B cell (primary cell): ENCODE measurements at places on chromosomes 2 and 18. TPM values are rescaled to one million over a fixed set of nuclear protein-coding genes. Genes with fewer than 3 reads are reported as not detected.
A peak's percentile ranks its signal among the peaks of the same experiment; 100 is the strongest.

The MBOAT2 gene
- total RNA-seq = 1.3 and 4.7 TPM in 2 replicates

The KYNU gene
- total RNA-seq = 46.2 and 50.4 TPM in 2 replicates

DNA sequence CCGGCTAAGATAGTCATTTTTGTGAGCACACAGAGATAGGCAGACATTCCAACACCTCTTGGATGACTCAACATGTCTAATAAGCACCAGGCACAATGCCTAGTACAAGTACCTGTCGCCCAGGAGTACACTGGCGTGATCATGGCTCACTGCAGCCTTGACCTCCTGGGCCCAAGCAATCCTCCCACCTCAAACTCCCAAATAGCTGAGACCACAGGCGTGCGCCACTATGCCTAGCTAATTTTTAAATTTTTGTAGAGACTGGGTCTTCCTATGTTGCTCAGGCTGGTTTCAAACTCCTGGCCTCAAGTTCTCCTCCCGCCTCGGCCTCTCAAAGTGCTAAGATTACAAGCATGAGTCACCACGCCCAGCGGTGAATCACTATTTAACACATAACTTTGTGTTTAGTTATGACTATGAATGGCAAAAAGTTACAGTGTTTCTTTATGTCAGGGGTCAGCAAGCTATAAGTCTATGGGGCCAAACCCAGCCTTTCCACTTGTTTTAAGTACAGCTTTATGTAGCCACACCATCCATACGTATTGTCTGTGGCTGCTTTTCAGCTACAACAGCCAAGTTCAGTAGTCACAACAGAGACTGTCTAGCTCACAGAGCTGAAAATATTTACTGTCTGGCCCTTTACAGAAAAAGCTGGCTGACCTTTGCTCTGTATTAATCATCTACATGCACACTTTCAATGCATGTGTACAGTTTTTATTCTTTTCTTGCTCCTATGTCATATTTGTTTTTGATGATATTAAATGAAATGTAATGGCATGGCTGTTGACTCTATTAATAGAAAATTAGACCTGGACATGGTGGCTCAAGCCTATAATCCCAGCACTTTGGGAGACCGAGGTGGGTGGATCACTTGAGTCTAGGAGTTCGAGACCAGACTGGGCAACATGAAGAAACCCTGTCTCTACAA, 18.7 kb downstream of the ORC2 start:
- no peaks in the 10 kb centered on the region for H3K4me1 ChIP-seq
- H3K36me3 ChIP-seq = peaks cover 55% of the 10 kb centered on the region
- H3K27me3 ChIP-seq = no peaks in the 10 kb centered on the region
- no peak for DNase-seq

- H3K27ac ChIP-seq = peak overlapping the region; percentile 57
- peaks cover 54% of the 10 kb centered on the region for H3K4me1 ChIP-seq
These were observed 29.1 kb downstream of the TMEM131 start for GRCh38 chr2:97966545-97967215.

The KCNG2 gene
- not detected in 2 replicates for total RNA-seq

The EMILIN2 gene
- 48.2 and 52.7 TPM in 2 replicates for total RNA-seq

DNA sequence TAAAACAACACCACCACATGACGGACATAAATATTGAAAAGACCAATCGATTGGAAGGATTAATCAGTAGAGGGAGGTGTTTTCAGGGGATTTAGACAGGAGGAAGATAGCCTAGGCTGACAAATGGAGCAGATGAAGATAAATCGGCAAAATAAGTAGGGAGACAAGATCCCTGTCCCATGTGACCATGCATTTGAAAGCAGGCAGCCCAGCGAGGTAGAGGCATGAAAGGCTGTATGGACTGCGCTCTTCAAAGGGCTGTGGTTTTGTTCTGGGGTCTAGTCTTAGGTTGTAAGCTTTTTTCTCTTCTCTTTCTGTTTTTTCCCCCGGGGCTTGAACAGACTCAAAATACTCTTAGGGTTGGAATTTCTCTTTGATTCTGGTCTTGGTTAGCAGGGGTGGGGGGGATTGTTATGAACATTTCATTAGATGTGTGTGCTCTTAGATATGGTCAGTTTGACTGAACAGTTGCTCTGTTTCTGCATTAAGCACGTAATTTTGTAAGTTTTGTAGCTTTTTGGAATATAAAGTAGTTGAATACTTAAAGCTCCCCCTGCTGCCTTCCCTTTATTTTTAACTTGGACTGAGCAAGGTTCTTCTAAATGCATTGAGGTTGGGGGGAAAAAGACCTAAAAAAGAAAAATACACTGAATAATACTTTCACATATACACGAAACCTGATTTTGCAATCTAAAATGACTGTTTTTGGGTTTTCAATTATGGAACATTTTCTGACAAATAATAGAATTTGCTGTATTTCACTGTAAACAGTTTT, 32.2 kb downstream of the ZNF532 start:
- peak overlapping the region; percentile 70 for H3K27ac ChIP-seq
- H3K27me3 ChIP-seq = no peaks in the 10 kb centered on the region
- no peak overlapping the region for H3K4me3 ChIP-seq

- H3K4me3 ChIP-seq = no peak overlapping the region
- peak overlapping the region; percentile 73 for H3K27ac ChIP-seq
- H3K4me1 ChIP-seq = peaks cover 46% of the 10 kb centered on the region
These were observed 59.1 kb downstream of the ARL4C start for GRCh38 chr2:234437642-234438304.

- H3K4me1 ChIP-seq = no peaks in the 10 kb centered on the region
- H3K4me3 ChIP-seq = no peak overlapping the region
- H3K36me3 ChIP-seq = no peaks in the 10 kb centered on the region
- no peak for DNase-seq
These were observed 79.3 kb upstream of the GLI2 start for GRCh38 chr2:120656273-120656950.

GRCh38 chr2:237131749-237132533, 46.3 kb downstream of the COPS8 start:
- H3K4me1 ChIP-seq = no peaks in the 10 kb centered on the region
- no peak overlapping the region for H3K27ac ChIP-seq
- no peak for DNase-seq
- H3K36me3 ChIP-seq = no peaks in the 10 kb centered on the region

The CNTNAP5 gene
- not detected in 2 replicates for total RNA-seq

- H3K27ac ChIP-seq = no peak overlapping the region
- no peak overlapping the region for H3K4me3 ChIP-seq
- no peaks in the 10 kb centered on the region for H3K36me3 ChIP-seq
These were observed 14.2 kb upstream of the GAL3ST2 start for GRCh38 chr2:241762321-241762932.

The ROCK1 gene
- 102 and 103 TPM in 2 replicates for total RNA-seq

The MYO5B gene
- total RNA-seq = 0.24 and 0.30 TPM in 2 replicates

GRCh38 chr18:42758852-42759251, 356.6 kb downstream of the RIT2 start:
- no peak for DNase-seq
- no peaks in the 10 kb centered on the region for H3K36me3 ChIP-seq
- H3K27ac ChIP-seq = no peak overlapping the region
- no peaks in the 10 kb centered on the region for H3K4me1 ChIP-seq

The DNPEP gene
- total RNA-seq = 91.1 and 91.7 TPM in 2 replicates

DNA sequence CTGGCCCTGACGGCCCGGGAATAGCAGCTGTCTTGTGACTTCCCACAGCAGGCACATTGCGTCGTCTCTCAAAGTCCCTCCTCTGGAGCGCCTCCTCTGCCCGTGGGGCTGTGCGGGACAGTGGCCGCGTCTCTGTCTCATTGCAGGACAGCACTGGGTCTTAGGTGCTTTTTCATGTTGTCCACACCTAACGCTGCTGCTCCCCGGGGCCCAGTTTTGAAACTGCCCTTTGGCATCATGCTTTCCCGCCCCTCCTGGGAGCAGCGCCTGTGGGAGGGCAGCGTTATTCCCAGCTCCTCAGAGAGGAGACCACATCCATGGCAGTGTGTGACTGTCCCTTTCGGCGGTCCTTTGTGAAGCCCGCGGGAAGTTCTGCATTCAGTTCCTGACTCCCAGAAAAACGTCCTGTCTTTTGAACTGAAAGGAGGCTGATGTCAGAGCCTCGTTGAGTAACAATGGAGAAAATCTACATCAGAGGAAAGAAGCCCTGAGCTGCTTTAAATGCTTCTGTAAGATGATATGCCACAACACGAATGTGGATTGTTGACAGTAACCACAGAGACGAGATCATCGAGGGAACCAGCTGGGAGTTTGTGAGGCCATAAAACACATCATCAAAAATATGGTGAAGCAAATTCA, 226.0 kb downstream of the FAM210A start:
- H3K4me1 ChIP-seq = no peaks in the 10 kb centered on the region
- no peak overlapping the region for H3K4me3 ChIP-seq
- DNase-seq = no peak
- H3K27ac ChIP-seq = no peak overlapping the region
- H3K36me3 ChIP-seq = peaks cover 6% of the 10 kb centered on the region

- no peak overlapping the region for H3K27ac ChIP-seq
- DNase-seq = no peak
- H3K4me3 ChIP-seq = no peak overlapping the region
- no peaks in the 10 kb centered on the region for H3K36me3 ChIP-seq
- no peaks in the 10 kb centered on the region for H3K4me1 ChIP-seq
These were observed 274.0 kb upstream of the SPRED2 start for GRCh38 chr2:65706411-65706810.

DNA sequence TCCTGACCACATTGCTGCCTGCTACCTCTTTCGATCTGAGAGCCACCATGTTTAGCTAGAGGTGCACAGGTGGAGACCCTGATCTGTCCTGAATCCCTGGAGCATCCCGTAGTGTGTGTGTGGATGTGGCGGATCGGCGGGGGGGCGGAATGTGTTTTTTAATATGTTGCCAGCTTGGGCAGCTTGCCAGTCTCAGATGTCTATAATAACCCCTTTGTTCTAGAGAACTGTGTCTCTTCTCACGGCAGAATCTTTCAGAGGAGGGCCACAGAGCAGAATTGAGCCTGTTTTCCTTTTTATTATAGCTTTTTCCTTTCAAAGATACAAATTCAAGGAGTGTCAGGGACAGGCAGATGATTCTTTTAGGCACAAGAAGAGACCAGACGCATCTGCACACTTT, 934.1 kb upstream of the KLHL29 start:
- H3K4me1 ChIP-seq = no peaks in the 10 kb centered on the region
- H3K4me3 ChIP-seq = no peak overlapping the region
- no peaks in the 10 kb centered on the region for H3K36me3 ChIP-seq
- no peak overlapping the region for H3K27ac ChIP-seq

The DCAF17 gene
- total RNA-seq = 27.9 and 29.4 TPM in 2 replicates

DNA sequence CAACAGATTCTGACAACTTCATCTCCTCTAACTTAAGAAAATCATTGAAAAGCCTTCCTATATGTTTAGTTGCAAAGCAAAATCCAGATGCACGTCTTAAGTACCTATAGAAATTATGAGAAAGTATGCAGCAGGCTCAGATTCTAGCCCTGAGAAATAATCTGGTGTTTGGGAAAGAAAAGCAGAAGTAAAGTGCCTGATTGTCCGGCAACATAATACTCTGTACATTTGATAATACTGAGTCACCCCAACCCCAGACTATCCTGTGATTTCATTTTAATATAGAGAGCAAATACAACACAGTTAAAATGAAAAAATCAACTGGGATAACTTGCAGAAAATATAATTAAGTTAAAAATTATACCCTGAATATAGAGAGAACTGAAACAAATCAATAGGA, 13.5 kb downstream of the RFX8 start:
- DNase-seq = no peak
- H3K4me1 ChIP-seq = no peaks in the 10 kb centered on the region
- H3K27ac ChIP-seq = no peak overlapping the region
- no peak overlapping the region for H3K4me3 ChIP-seq
- no peaks in the 10 kb centered on the region for H3K27me3 ChIP-seq

The C18orf54 gene
- 4.7 and 4.8 TPM in 2 replicates for total RNA-seq

GRCh38 chr18:26465431-26465830, 82.9 kb downstream of the KCTD1 start:
- no peak overlapping the region for H3K27ac ChIP-seq
- H3K27me3 ChIP-seq = no peaks in the 10 kb centered on the region
- no peak for DNase-seq
- no peaks in the 10 kb centered on the region for H3K4me1 ChIP-seq
- no peaks in the 10 kb centered on the region for H3K36me3 ChIP-seq
- H3K4me3 ChIP-seq = no peak overlapping the region

The CHRND gene
- not detected in 2 replicates for total RNA-seq

- peaks cover 14% of the 10 kb centered on the region for H3K27me3 ChIP-seq
- no peak overlapping the region for H3K4me3 ChIP-seq
- H3K27ac ChIP-seq = no peak overlapping the region
- H3K4me1 ChIP-seq = peaks cover 3% of the 10 kb centered on the region
- DNase-seq = no peak
These were observed 1.4 kb downstream of the BOD1L2 start for GRCh38 chr18:57148263-57148662.

DNA sequence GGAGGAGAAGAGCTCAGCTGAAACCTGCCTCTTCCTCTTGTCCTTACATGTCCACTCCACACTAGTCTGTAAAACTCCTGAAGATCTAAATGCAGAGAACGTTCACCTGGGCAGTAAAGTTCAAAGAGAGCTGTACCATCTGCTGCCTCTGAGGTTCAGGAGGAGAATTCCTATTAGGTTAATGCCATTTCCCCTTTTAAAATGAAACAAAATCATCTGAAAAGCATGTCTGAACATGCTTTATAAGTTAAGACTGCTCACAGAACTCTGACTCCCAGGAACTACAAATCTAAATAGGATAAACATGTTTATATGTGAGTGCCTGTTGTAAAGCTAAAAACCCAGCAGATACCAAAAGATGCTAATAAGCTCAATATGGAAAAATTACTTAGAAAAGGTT, 164.4 kb downstream of the AFF3 start:
- no peak overlapping the region for H3K27ac ChIP-seq
- no peaks in the 10 kb centered on the region for H3K4me1 ChIP-seq
- H3K4me3 ChIP-seq = no peak overlapping the region
- no peak for DNase-seq
- H3K27me3 ChIP-seq = no peaks in the 10 kb centered on the region

DNA sequence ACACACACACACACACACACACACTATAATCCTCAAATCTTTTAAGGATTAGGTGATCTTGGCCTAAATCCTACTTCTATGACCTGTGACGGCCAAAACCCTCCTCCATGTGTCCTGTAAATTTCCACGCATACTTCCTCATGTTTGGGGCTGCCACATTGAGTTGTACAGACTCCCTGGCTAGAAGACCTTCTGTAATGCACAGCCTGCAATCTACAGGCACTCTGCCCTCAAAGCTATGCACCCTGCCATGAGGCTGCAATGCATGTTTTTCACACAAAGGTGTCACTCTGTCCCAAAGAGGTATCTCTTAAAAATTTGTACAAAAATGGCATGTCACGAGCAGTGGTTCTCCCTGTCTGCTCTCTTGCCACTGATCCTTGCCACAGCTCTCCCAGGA, 26.4 kb upstream of the B4GALT6 start:
- DNase-seq = no peak
- H3K27me3 ChIP-seq = no peaks in the 10 kb centered on the region
- H3K4me3 ChIP-seq = no peak overlapping the region
- no peaks in the 10 kb centered on the region for H3K4me1 ChIP-seq
- no peak overlapping the region for H3K27ac ChIP-seq

DNA sequence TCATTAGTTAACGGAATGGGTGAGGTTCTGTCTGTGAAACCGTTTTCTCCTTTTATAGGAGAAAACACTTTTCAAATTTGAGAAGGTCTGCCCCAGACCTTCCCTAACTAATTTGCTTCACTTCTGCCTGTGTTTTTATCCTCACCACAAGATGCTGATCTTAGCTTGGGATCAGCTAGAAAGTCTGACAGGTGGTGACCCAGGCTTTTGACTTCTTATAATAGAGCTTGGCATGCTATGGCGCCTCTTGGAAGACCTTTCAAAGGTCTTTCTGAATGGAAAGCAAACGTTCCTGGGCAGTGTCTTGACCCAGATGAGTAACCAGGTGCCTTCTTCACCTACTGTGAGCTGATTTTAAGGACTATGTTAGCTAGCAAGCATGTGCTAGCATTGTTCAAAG, 91.4 kb downstream of the LYPD6 start:
- no peak overlapping the region for H3K4me3 ChIP-seq
- H3K4me1 ChIP-seq = no peaks in the 10 kb centered on the region
- DNase-seq = no peak
- H3K27ac ChIP-seq = no peak overlapping the region
- H3K36me3 ChIP-seq = no peaks in the 10 kb centered on the region
- no peaks in the 10 kb centered on the region for H3K27me3 ChIP-seq
